SJSA1 (cell line): ENCODE measurements at places on chromosomes 2 and 18. TPM values are rescaled to one million over a fixed set of nuclear protein-coding genes. Genes with fewer than 3 reads are reported as not detected.

Gene STEAP3
- total RNA-seq: 19.3 and 33.2 TPM in 2 replicates

Gene HOXD3
- total RNA-seq: 0.66 and 1.1 TPM in 2 replicates

Gene SRD5A2
- total RNA-seq: not detected in 2 replicates

Gene TXNDC2
- 0.05 TPM in 1 of 2 replicates, not detected in the other for total RNA-seq

Gene IGFBP2
- total RNA-seq: 0.32 and 0.60 TPM in 2 replicates

Gene MAP4K3
- 35.6 and 49.5 TPM in 2 replicates for total RNA-seq

Gene CCDC121
- 2.4 and 2.9 TPM in 2 replicates for total RNA-seq

Gene SCYGR4
- not detected in 2 replicates for total RNA-seq

Gene COL6A3
- 160 and 243 TPM in 2 replicates for total RNA-seq

DNA sequence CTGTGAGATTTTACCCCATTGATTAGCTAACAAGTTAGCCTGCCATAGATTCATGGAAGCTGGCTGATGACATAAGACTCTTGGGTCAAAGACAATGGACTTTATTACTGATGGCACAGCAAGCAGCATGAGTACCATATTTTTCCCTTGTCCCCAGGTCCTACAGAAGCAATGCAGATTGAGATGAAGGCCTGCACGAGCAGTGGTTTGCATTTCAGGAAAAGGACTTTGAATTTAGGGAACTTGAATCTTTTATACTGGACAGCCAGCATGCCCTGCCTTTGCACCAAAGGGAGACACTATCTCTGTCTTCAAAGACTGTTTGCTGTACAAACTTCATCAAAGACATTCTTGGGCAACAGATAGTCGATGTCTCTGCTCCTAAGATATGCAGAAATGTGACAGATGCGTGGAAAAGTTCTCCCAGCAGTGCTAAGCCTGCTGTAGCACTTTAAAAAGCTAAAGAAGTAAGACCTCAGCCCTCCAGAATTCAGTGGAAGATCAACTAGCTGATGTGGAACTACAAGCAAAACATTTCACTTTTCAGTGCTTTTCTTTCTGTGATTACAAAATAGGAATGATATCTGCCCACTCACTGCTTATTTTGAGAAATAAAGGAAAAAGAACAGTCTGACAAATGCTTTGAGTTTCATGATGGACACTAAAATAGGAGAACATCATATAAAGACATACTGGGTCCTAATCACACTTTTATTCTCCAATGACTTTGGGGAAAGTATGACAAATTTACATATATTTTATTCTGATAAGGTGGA lies 44.4 kb upstream of the TANK start:
- no peaks in the 10 kb centered on the region for H3K4me1 ChIP-seq
- no peaks in the 10 kb centered on the region for H3K27me3 ChIP-seq
- H3K4me3 ChIP-seq: no peak overlapping the region
- no peak overlapping the region for H3K27ac ChIP-seq
- no peak for DNase-seq
- no peaks in the 10 kb centered on the region for H3K36me3 ChIP-seq

DNA sequence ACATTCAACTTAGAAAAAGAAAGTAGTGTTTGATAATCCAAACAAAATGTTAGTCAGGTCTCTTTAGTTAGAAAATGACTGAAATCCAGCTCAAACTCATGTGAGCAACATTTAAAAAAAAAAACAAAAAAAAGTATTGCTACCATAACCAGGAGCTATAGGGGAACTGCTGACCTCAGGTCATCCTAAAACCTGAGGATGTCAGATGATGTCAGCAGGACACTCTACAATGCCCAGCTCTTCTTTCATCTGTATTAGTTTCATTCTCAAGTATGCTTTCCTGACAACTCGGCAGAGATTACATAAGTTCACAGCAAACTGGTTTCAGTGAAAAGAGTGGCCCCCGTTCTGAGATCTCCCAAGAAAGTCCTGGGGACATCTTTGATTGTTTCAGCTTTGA lies 4.2 kb upstream of the ESCO1 start:
- no peak overlapping the region for H3K27ac ChIP-seq
- no peak overlapping the region for H3K4me3 ChIP-seq
- H3K36me3 ChIP-seq: peaks cover 4% of the 10 kb centered on the region; the same call in 1 of the 2 replicates
- H3K27me3 ChIP-seq: no peaks in the 10 kb centered on the region
- peaks cover 6% of the 10 kb centered on the region; the same call in 1 of the 2 replicates for H3K4me1 ChIP-seq
- peak; percentile 7 for DNase-seq

GRCh38 chr2:213834746-213835145 lies 550.5 kb downstream of the SPAG16 start:
- no peaks in the 10 kb centered on the region; the same call in 1 of the 2 replicates for H3K4me1 ChIP-seq
- H3K36me3 ChIP-seq: no peaks in the 10 kb centered on the region
- no peak overlapping the region for H3K4me3 ChIP-seq
- H3K27ac ChIP-seq: no peak overlapping the region
- DNase-seq: no peak

- DNase-seq: no peak
- no peak overlapping the region for H3K4me3 ChIP-seq
- H3K27ac ChIP-seq: no peak overlapping the region
- H3K36me3 ChIP-seq: no peaks in the 10 kb centered on the region
These were observed 163.7 kb upstream of the KLHL29 start for GRCh38 chr2:23221236-23221635.

DNA sequence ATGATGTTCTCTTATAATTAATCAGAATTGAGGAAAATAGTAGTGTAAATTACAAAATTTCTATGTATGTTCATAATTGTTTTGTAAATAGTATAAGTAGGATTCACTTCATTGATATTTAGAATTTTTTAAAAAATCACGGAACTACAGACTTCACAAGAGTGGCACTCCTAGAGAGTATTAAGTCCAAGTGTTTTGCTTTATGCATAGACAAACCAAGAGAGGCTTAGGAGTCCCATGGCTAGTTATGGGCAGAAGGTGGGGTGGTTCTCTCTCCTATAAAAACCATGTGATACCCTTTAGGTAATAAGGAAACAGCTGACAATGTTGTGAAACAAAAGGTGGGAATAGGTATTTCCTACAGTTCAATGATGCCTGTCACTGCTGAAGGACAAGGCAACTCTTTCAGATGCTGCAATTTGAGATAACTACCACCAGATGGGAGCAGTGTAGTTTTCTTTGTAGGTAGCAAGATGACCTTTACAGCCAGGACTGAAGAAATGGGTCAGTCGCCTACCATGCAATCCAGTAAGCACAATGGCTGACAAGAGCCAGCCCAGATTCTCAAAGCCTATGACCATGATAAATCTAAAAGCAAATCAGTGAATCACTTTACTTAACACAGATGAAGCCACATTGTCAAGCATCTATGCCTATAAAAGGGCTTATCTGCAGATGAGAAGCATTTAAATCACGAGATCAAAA lies 83.9 kb downstream of the AAK1 start:
- H3K4me3 ChIP-seq: no peak overlapping the region
- peaks cover 16% of the 10 kb centered on the region for H3K4me1 ChIP-seq
- no peaks in the 10 kb centered on the region for H3K27me3 ChIP-seq
- no peak for DNase-seq

DNA sequence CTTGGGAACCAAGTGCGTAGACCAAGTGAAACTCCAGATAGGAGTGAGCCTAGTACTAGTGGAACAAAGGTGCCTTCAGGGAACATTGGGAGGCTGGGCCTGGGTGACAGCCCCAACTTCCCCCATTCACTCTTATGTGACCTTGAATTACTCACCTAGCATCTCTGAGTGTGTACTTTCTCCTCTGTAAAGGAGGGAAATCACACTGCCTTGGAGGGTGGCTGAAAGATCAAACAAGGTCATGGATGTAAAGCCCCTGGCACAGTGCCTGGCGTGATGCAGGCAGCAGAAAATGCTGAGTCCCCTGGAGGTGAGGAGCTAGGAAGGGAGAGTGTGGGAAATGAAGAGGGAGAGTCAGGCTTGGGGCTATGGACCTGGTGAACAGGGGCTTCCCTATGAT lies 45.9 kb downstream of the MARCO start:
- DNase-seq: no peak
- H3K36me3 ChIP-seq: no peaks in the 10 kb centered on the region
- no peaks in the 10 kb centered on the region for H3K4me1 ChIP-seq
- 0 out of 2 replicates have a peak, but pooled peaks cover 3% of the 10 kb centered on the region for H3K27me3 ChIP-seq
- H3K4me3 ChIP-seq: no peak overlapping the region

DNA sequence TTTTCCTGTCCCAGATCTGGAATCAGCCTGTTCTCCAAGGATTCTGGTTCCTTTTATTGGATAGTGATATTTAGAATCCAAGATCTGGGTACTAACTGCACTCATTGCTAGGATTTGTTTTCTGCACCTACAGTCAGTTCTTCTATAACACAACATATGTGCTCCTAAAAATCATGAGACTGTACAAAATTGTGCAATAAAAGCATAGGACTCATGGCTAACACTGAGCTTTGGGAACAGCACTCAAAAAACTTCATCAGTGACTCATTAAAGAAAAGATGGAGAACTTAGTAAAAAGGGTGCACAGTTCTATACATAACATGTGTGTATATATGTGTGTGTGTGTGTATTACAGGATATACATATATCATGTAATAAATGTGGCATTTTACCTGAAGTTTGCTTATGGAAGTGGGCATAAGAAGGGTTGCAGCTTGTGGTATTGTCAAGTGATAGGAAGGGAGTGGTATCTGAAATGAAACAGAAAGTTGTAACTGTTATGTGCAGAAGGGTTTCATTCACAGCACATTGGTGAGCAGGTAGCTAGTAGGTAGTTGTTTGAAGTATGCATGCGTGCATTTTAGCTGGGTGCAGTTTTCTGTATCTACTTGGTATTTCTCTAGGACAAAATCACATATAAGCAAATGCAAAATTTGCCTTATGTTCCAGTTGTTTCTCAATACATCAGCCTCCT lies 5.9 kb upstream of the SCYGR2 start:
- peaks cover 13% of the 10 kb centered on the region; the same call in 1 of the 2 replicates for H3K27me3 ChIP-seq
- no peak overlapping the region for H3K4me3 ChIP-seq
- H3K36me3 ChIP-seq: no peaks in the 10 kb centered on the region
- DNase-seq: no peak
- no peaks in the 10 kb centered on the region for H3K4me1 ChIP-seq

- H3K27ac ChIP-seq: no peak overlapping the region
- DNase-seq: no peak
These were observed 818.5 kb upstream of the SALL3 start for GRCh38 chr18:78160961-78161656.

DNA sequence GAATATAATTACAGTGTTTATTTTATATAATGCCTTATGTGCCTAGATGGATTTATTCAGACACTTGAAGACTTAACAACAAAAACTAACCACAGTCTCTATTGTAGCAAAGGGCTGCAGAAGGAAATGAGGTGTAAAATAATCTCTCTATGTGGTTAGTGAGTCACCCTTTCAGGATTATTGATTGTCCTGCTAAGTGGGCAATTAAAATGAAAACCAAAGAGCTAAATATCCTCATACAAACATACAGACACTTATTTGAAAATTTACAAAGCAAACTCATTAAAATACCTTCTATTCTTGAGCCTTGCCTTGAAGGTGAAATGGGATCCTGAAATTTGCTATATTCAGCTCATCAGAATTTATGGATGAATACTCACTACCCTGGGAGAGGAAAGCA lies 27.7 kb upstream of the DCC start:
- H3K4me1 ChIP-seq: no peaks in the 10 kb centered on the region
- DNase-seq: no peak
- no peak overlapping the region for H3K4me3 ChIP-seq
- H3K27me3 ChIP-seq: no peaks in the 10 kb centered on the region
- no peak overlapping the region for H3K27ac ChIP-seq

- no peak overlapping the region for H3K4me3 ChIP-seq
- H3K36me3 ChIP-seq: no peaks in the 10 kb centered on the region
- H3K27ac ChIP-seq: no peak overlapping the region
- no peak for DNase-seq
- H3K27me3 ChIP-seq: no peaks in the 10 kb centered on the region
These were observed 236.5 kb upstream of the SPHKAP start for GRCh38 chr2:228417956-228418355.

- H3K4me1 ChIP-seq: no peaks in the 10 kb centered on the region
- H3K4me3 ChIP-seq: no peak overlapping the region
- no peak for DNase-seq
These were observed 97.9 kb upstream of the CYRIA start for GRCh38 chr2:16763493-16763899.

DNA sequence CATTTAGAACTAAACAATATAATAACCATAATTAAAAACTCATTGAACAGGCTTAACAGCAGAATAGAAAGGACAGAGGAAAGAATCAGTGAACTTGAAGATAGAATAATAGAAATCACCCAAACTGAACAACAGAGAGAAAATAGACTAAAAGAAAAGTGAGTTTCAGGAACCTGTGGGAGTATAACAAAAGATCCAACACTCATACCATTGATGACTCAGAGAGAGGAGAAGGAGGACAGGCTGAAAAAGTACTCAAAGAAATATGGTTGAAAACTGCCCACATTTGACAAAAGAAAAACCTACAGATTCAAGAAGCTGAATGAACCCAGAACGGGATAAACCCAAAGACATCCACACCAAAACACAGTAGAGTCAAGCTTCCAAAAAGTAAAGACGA lies 54.2 kb upstream of the FMNL2 start:
- H3K4me1 ChIP-seq: no peaks in the 10 kb centered on the region
- H3K36me3 ChIP-seq: no peaks in the 10 kb centered on the region
- H3K27ac ChIP-seq: no peak overlapping the region
- no peak overlapping the region for H3K4me3 ChIP-seq
- no peak for DNase-seq
- no peaks in the 10 kb centered on the region for H3K27me3 ChIP-seq

DNA sequence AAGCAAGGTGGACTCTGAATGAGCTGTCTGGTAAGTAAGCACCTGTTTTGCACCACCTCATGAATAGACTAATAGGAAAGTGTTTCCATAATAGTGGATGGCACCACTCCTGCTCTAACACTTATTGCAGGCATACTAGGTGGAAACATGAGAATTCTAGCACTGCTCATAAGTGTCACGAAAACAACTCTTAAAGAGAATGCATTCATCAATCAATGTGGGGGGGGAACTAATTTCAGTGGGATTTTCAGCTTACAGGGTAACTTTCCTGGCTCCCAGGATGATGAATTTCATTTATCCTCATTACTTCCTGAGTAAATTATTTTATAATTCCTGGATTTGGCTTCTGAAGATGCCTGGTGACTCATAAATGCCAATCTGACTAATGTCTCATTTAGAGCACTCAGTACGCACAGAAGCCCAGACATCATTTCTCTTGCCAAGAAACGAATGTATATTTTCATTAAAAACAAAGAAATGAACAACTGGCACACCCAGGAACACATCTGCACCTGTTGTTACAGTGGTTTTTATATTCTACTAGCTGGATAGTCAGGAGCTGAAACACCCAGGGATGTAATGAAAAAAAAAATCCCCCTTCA lies 129.6 kb downstream of the PID1 start:
- no peaks in the 10 kb centered on the region for H3K27me3 ChIP-seq
- H3K27ac ChIP-seq: no peak overlapping the region
- no peak for DNase-seq
- no peaks in the 10 kb centered on the region for H3K36me3 ChIP-seq
- no peak overlapping the region for H3K4me3 ChIP-seq

GRCh38 chr2:1621501-1621900 lies 122.8 kb downstream of the PXDN start:
- H3K27me3 ChIP-seq: no peaks in the 10 kb centered on the region
- H3K36me3 ChIP-seq: no peaks in the 10 kb centered on the region

GRCh38 chr2:179264368-179265081 lies at the start of gene SESTD1:
Gene SESTD1 (minus strand): TSS chr2:179264832. CDS start chr2:179191841, 72,991 bp downstream.
- peaks cover 10% of the 10 kb centered on the region; the same call in 1 of the 2 replicates for H3K36me3 ChIP-seq
- peak; percentile 70 for DNase-seq
